ENCODE measurements at places on chromosomes 3 and 15.

DNA sequence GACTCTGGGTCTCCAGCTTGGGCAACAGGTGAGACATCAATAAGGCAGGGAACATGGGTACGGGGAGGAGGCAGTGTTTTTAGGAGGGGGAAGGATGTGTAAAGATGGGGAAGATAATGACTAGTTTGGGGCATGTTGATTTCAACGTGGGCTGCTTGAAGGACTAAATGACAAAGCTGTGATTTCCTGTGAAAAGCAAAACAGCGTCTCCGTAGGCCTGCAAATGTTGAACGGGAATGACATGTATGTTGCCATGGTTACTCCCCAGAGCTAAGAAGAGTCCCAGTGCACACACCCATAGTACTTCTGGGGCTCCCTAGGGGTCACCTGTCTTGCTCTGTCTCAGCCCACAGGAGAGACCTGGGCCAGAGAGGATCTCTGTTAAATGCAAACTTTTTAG is 71.3 kb upstream of the ETV5 start:
- no peak for DNase-seq

- no peak for DNase-seq
Observed at GRCh38 chr3:149547413-149547812, 72.9 kb downstream of the TM4SF4 start.

DNA sequence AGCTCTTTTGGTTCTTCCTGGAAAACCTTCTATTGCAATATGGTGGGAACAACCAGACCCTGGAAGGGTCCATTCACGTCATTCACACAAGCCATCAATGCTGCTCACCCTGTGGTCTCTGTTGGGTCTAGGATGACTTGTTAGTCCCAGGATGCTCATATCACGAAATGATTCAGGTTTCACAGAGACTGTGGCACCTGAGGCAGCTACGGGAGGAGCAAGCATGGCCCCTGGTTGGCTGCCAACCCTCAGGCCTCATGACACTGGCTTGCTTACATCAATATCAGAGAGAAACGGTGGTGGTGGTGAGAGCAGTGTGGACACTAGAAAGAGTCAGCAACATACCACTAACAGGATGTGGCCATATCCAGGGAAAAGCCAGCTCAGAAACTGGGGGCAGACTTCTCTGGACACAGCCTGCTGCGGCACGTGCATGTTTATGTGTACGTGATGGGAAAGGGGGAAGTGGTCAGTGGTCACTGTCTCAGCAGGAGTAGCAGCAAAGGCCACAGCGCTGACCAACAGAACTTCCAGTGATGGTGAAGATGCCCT is 208.9 kb upstream of the ST8SIA2 start:
- no peak for DNase-seq

GRCh38 chr3:15064299-15064834 is 748 bp downstream of the MRPS25 start:
- DNase-seq: no peak

DNA sequence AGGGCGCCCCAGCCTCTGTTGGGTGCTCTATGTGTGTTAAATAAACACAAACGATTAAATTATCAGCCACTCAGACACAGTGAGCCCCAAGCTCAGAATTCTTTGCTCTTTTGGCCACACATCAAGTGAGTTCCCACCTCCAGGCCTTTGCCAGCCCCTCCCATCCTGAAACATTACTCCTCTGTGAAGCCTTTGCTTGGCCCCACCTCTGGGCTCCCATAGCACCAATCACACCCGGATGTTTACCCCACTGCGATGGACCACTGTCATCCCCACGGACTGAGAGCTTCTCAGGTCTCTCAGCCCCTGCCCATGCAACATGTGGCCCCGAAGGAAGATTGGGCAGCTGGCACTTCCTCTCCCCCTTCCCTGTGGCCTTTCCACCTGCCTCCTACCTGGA is 85.1 kb downstream of the NUP210 start:
- DNase-seq: no peak

DNA sequence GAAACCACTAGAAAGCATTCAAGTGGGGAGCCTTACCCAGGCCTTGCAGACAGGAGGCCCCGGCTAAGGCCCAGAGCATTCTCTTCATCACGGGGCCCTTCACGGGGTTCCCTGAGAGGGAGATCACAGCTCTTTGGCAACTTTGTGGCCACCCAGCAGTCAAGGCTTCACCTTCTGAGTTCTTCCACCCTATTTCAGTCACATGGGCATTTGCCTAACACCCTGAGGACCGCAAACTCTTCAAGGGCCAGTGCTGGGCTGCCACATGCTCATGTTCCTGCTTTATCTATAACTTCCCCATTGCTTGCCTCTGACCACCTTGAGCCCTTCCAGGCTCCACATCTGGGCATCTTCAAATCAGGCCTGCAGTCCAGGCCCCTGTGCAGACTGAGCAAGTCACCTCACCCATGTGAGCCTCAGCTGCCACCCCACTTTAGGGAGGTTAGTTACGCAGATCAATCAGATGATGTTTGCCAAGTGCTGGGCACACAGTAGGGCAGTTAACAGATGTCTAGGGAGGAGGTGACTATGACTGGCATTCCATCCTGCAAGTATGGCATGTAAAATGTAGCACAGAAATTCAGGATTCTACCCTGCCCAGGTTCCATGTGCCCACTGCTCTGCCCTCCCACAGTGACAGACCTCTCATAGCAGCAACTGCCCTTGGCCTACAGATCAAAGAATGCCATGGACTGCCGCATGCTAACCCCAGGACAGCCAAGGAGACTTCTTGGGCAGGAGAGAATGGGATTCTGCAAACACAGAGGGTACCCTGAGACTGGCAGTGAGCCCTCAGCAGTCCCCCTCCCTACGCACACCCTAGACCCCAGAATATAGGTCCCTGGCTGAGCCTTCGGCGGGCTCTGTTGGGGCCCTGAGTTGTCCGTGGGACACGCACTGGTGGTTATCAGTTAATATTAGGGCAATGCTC is 37.6 kb upstream of the ZNF710 start:
- DNase-seq: no peak

GRCh38 chr3:55484801-55485791 is 2.0 kb downstream of the WNT5A start:
- DNase-seq: no peak

DNA sequence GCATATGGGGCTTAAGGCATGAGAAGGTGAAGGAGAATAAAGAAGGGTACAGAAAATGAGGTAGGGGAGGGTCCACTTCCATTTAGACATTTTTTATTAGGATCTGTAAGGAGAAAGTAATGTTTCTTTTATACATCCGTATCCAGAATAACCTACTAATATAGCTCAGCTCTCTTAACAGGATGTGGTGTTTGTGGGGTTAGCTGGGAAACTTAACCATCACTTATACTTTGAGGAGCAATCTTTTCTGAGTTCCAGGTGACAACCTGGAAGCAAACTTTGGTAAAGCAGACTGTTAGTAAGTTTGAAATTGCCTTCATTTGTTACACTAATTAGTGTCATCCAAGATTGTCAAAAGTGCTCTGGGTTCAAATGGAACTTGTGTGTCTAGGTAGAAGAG is 36.6 kb downstream of the BUB1B start:
- no peak for DNase-seq

- DNase-seq: no peak
Observed at GRCh38 chr3:156483961-156484787, 70.7 kb downstream of the SSR3 start.

DNA sequence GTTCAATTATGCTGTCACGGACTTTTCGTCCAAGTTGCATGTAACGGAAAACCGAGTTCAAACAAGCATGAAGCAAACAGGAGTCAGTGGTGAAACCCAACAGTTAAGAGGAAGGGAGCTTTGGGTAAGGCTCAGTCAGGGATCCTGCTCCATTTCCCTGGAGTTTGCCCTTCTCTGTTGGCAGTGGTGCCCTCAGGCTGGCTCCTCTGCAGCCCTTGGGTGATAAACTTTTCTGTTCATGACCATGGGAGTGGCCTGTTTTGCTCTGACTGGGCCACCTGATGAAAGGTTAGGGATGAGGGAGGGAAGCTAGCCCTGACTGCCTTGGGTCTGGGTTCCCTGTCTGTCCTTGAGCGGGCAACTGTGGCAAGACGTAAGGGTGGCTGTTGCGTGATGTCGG is 16.1 kb downstream of the CHAC1 start:
- DNase-seq: no peak

GRCh38 chr3:64344721-64345207 is 119.5 kb upstream of the PRICKLE2 start:
- DNase-seq: peak; percentile 52

DNA sequence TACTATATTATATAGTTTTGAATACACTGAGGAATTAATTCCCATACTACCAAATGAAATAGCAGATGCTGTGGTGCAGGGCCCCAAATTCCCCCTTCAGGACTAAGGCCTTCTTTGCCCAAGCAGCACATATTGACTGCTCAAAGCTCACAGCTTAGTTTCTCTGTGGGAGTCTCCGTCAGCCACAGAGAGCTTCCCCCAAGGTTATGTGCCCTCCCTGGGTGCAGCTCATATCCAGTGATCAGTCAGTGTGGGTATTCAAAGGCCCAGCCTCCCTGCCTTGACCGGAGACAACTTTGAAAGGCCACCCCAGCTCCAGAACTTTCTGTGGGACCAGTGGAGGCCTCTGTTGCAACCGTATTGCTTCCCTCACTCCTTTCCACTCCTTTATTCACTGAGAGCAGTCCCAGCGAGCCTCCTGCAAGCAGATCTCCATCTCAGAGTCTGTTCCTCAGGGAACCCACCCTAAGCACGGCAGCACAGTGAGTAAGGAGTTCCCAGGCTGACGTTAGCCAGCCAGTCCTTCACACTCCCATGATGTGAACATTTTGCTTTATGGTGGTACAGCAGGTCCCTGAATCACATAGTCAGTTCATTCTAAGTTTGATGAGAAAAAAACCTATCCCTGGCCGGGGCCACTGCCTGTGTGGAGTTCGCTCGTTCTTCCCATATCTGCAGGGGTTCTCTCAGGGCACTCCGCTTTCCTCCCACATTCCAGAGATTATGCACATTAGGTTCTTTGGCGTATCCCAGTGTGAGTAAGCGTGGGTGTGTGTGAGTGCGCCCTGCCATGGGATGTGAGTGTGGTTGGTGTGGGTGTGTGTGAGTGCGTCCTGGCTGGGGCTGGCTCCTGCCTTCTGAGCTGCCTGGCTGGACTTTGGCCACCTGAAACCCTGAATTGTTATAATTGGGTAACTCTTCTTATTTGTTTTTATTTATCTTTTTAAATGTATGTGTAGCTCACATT is 64.4 kb upstream of the PPARG start:
- no peak for DNase-seq

- DNase-seq: no peak
Observed at GRCh38 chr15:77063249-77063648, 7.7 kb downstream of the TSPAN3 start.

- DNase-seq: no peak
Observed at GRCh38 chr3:41075975-41076374, 123.3 kb upstream of the CTNNB1 start.

DNA sequence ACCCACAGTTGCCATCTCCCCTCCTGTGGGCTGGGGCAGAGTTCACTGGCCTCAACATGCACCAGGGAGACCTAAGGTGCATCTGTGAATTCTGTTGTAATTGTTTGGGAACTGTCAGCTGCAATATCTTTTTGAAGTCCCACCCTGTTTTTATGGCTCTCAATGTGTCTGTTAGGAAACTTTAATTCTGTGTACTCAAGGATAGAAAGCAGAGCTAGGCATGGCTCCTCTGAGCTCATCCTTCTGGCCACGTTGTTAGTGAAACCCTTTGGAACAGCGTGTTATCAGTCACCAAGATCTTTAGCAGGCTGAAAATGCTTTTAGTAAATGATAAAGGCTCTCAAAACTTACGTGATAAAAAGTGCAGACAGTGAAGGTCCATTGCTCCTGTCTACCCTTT is 33.6 kb upstream of the MTMR10 start:
- no peak for DNase-seq

DNA sequence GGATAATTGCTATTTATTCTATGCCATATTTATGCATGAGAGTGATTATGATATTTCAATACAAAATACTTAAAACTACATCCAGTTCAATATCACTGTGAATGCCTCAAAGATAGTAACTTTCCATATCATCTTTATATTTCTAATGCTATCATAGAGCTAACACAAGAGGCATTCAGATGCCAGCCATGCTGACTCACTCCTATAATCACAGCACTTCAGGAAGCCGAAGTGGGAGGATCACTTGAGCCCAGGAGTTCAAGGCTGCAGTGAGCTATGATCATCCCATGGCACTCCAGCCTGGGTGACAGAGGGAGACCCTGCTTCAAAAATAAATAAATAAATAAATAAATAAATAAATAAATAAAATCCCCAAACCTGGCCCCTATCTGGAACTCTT is 498.7 kb downstream of the EPHA3 start:
- DNase-seq: no peak

DNA sequence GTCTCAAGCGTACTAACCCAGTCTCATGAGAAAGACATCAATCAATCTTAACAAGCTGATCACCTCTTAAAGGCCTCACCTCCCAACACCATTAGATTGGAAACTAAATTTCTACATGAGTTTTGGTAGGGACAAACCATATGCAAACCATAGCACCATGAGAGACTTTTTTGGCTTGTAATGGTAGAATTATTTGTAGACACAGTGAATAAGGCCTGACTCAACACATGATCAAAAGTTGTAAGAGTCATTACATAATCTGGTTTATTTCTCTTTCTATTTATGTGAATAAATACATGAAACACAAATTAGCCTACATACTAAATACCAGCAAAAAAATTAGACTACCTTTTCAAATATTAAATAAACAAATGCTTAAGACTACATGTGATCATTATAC is 183.3 kb upstream of the EPHA6 start:
- DNase-seq: no peak

GRCh38 chr15:75620841-75621391 is 4.6 kb downstream of the SNUPN start:
- DNase-seq: peak; percentile 64

- DNase-seq: peak; percentile 69
Observed at GRCh38 chr3:169112153-169112892, 551.2 kb downstream of the MECOM start.

GRCh38 chr3:40588406-40588805 is 63.6 kb downstream of the ZNF621 start:
- DNase-seq: no peak

- DNase-seq: no peak
Observed at GRCh38 chr3:26108846-26109489, 319.1 kb downstream of the OXSM start.

- DNase-seq: peak; percentile 18
Observed at GRCh38 chr15:25739687-25740121, 123.4 kb downstream of the ATP10A start.

DNA sequence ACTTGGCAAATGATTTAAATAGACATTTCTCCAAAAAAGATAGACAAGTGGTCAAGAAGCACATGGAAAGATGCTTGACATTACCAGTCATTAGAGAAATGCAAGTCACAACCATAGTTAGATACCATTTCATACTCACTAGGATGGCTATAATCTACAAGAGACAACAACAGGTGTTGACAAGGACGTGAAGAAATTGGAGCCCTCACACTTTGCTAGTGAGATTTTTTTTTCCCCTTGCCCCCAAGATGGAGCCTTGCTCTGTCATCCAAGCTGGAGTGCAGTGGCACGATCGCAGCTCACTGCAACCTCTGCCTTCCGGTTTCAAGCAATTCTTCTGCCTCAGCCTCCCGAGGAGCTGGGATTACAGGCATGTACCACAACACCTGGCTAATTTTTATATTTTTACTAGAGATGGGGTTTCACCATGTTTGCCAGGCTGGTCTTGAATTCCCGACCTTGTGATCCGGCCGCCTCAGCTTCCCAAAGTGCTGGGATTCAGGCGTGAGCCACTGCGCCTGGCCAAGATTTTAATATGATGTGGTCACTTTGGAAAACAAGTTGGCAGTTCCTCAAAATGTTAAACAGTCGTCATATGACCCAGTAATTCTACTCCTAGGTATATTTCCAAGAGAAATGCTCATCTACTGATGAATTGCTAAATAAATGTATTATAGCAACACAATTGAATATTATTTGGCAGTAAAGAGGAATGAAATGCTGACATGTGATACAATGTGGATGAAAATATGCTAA is 103.3 kb downstream of the ATG7 start:
- DNase-seq: no peak

GRCh38 chr3:130565224-130565623 is 48.2 kb downstream of the COL6A6 start:
- no peak for DNase-seq

Measured in AG04450 (cell line).